Heart left ventricle (tissue), 16 donors: ENCODE measurements at places on chromosomes 5 and 9. TPM values are rescaled to one million over a fixed set of nuclear protein-coding genes. Genes with fewer than 3 reads are reported as not detected.

Gene HACD4
- 0.87 TPM for total RNA-seq

GRCh38 chr9:4180907-4181605 lies 118.8 kb downstream of the GLIS3 start:
- no peak for DNase-seq

DNA sequence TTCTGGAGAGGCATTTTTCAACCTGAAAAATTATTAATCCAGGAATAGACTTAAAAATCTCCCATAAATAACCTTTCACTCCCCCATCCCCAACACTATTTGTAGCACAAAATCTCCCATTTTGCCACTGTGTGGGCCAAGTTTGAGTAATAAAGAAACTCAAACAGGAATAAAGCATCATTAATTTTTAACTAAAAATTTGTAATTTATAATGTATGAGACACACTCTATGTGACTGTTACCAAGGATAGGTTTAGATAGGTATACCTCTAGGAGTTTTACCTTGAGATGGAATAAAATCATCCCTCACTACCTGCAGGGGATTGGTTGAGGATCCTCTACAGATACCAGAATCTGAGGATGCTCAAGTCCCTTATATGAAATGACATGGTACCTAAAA lies 30.1 kb downstream of the CHD1 start:
- no peak for DNase-seq

Gene GNA14
- 1.3 TPM for total RNA-seq

DNA sequence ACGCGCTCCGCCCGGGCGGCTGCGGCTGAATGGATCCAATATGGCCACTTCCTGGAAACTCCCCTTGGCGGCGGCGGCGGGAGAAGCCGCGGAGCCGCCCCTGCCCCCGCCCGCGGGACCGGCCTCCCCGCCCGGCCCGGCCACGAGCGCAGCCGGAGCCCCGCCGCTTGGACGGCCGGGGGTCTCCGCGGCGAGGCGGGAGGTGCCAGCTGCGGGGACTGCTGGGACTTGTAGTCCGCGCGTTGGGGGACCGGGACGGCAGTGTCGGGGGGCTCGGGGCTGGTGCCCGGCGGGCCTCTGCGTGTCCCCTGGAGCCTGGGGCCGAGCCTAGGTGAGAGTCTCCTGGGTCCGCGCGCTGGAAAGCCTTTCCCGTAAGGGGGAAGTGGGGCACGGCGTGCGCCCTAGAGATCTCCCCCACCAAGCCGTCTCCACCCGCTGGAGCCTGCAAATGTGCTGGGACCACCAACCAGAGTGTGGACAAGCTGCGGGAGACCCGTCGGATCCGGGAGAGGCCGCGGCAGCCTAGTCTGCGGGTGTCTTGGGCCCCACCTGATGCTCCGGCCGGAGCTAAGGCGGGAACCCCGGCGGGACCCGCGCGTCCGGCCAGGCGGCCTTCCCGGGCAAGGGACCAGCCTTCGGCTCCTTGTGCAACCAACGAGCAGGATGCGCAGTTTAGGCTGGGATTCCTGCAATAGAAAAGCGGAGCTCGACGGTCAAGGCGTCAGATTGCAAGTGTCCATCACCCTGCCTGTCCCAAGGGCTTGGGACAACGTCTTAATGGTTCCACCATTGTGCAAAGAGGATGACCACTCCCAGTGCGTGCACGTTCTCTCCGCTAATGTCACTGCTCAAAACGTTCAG lies at the start of gene SEPTIN8:
Gene SEPTIN8, minus strand, starts transcription at position 31 of the 861 bp plus-strand sequence. CDS start 102 bp downstream, outside the sequence.
- peak; percentile 74 for DNase-seq

GRCh38 chr5:81161012-81161601 lies 72.0 kb upstream of the CKMT2 start:
- no peak for DNase-seq

Gene ZNF367
- 3.2 TPM for total RNA-seq
